Posterior cingulate gyrus (tissue), 11 donors: ENCODE measurements at places on chromosomes 2 and 18.

DNA sequence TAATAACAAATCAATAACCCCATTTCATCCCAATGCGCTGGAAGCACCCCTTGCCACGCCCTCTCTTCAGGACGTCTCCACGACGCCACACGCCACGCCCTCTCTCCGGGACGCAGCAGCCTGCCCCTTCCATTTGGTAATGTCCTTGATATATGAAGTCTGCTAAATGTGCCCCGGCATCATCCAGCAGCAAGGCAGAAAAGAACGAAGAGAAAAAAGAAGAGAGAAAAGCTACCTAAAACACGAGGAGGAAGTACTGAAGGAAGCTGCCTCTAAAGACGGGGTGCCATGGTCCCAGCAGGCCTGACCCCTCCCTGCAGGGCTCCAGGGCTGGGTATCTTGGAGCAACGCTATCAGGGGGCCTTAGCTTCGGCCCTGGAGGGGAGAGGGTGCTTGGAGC lies 41.8 kb downstream of the CNGA3 start:
- DNase-seq, result no peak

- peak; percentile 42 for DNase-seq
These were observed 31.7 kb downstream of the PCARE start for GRCh38 chr2:29042561-29043075.

DNA sequence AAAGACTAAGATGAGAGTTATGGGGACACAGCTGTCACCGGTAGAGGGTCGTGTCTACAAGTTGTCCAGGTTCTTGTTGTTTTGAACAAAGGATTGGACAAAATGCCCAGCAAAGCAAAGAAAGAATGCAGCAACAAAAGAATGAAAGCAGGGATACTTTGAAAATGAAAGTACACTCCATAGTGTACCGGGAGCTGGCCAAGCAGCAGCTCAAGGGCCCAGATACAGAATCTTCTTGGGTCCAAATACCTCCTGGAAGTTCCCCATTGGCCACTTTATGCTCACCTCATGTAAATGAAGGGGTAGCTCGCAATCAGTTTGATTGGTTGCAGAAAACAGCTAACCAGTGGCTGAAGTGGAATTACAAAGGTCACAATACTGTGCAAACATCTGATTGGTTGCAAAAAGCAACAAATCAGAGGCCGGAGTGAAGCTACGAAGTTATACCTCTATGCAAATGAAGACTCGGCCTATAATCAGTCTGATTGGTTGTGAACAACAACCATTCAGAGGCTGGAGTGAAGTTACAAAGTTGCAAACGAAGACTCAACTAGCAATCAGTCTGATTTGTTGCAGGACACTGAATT lies 474.9 kb upstream of the TMEFF2 start:
- DNase-seq, result no peak

DNA sequence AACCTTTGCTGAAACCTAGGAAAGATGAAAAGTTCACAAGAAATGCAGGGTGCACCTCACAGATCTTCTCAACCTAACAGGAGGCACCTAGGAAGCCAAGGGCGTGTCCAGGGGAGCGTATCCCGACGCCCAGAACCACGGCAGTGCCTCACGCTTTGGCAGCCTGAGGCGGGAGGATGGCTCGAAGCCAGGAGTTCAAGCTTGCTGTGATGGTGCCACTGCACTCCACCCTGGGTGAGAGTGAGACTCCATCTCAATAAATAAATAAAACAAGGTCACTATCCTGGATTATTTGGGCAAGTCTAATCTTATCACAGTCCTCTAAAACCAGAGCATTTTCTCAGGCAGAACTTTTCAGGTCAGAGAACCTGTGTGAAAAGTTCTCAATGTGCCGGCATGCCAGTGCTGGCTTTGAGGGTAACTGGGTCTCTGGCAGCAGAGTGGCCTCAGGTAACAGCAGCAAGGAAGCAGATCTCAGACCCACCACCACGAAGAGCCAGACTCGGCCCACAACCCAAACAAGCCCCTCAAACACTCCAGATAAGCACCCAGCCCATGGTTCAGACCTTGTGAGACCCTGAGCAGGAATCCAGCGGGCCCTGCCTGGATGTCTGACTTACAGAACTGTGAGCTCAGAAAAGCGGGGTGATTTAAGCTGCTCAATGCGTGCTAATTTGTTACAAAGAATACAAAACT lies 11.7 kb downstream of the HSBP1L1 start:
- DNase-seq, result no peak

- no peak for DNase-seq
These were observed 401.9 kb downstream of the LRP1B start for GRCh38 chr2:141728886-141729285.

DNA sequence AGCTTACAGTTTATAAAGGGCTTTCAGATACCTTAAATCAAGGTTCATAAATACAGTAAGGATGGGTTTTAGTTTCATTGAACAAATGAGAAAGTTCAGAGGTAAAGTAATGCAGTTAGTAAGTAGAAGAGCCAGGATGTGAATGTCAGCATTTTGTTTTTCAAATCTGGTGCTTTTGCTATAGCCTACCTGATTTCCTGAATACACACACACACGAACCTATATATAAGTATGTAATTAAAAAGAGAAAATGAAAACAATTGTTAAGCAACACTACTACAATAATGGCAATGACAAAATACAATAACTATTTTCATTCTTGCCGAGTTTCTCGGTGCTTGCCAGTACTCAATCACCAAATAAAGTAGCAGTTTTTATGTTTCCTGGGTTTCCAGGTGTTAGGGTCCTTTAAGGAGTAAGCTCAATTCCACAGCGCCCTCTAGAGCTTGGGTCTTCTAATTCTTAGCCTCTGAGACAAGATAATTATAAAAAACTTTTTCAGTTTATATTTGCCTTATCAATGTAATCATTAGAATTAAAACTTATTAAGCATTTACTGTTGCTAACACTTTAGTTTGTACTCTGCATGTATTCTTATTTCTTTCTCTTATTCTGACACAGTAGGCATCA lies 512.9 kb upstream of the ACVR2A start:
- no peak for DNase-seq
